ENCODE measurements at places on chromosomes 5 and 9.

- DNase-seq: no peak
These were observed 161.8 kb downstream of the PBX3 start for GRCh38 chr9:125908966-125909365.

DNA sequence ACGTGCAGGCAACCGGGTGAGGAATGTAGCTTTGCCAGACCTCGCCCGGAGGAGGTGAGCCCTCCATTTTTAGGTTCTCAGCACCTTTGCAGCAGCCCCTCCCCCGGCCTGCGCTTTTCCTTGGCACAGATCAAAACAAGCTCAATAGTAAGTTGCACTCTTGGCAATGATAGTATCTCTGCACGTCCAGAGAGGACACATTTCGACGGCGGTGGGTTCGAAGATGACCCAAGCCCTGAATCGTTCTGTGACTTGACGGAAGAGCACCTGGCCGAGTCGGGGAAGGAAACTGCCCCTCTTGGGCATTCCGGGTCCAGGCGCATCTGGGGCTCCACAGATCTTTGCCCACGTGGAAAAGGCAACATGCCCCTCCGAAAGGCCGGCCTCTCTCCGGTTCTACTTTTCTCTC, 904 bp downstream of the GDNF start:
- no peak for DNase-seq

GRCh38 chr5:149257131-149257530, 14.5 kb upstream of the AFAP1L1 start:
- DNase-seq: no peak

GRCh38 chr9:136410500-136411287, at the start of the genes ENTR1 and PMPCA:
Gene ENTR1 (minus strand): TSS chr9:136410614. CDS start chr9:136410397, 217 bp downstream.
Gene PMPCA (plus strand): TSS chr9:136410658. CDS start chr9:136410669, 11 bp downstream.
- DNase-seq: peak; percentile 97

GRCh38 chr5:180790020-180790419, 12.6 kb downstream of the MGAT1 start:
- no peak for DNase-seq

DNA sequence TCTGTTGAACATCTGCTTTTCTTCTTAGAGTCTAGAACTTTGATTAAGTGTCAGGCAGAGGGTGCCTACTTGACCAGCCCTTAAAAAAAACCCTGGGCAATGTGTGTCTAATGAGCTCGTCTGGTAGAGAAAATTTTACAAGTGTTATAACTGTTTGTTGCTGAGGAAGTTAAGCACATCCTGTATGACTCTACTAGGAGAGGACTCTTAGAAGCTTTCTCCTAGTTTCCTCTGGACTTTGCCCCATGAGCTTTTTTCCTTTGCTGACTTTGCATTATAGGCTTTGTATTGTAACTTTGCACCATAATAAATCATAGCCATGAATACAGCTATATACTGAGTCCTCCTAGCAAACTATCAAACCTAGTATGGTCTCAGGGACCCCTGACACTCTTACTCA, 39.4 kb downstream of the GNG10 start:
- no peak for DNase-seq

GRCh38 chr9:93656426-93657239, 80.2 kb downstream of the PHF2 start:
- DNase-seq: no peak

DNA sequence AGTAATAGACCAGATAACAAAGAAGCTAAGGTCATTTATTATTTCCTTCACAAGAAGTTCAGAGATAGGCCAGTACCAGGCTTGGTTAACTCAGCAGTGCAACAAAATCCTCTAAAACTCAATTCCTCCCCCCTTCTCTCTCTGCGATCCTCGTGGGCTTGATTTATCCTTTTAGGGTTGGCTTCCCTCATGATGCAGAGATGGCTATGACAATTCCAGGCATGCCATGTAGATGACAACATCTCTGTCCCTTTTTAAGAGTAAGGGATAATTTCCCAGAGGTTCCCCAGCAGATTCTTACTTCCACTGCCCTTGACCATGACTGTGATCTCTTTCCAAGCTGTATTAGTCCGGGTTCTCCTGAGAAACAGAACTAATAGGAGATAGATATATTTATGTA, 28.7 kb upstream of the DAP start:
- DNase-seq: no peak

- DNase-seq: no peak
These were observed 69.9 kb downstream of the DAPK1 start for GRCh38 chr9:87567571-87567970.
